ENCODE measurements at places on chromosomes 2 and 18.

- DNase-seq, result no peak
Observed at GRCh38 chr2:47300609-47301276, 102.2 kb upstream of the MSH2 start.

DNA sequence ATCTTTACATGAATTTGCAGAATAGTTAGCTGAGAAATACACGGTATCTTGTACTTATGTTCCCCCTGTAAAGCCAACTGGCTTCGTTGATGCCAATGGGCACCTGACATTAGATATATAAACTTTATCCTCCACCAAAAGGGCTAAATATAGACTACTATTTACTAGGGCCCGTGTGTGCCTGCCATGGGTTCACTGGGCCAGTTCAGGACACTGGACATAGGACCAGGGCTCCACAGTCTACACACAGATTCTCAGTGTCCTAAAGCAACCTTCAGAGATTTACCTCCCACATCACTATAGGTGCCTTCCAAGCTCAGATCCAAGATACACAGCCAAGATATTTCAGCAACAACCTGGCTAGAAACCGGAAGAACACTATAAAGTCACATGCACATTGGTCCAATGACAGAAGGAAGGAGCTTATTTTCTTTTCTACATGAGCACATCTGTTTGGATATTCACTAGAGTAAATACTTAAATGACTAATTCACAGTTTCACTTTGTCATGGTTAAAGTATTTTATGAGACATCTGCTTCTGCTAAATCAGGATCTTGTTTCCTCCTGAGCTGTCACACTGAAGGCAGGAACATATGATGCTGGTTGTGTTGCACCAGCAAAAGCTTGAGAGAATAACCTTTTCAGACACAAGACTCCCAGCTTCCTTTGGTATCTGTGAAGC lies 95.1 kb downstream of the MYO5B start:
- DNase-seq, result no peak

DNA sequence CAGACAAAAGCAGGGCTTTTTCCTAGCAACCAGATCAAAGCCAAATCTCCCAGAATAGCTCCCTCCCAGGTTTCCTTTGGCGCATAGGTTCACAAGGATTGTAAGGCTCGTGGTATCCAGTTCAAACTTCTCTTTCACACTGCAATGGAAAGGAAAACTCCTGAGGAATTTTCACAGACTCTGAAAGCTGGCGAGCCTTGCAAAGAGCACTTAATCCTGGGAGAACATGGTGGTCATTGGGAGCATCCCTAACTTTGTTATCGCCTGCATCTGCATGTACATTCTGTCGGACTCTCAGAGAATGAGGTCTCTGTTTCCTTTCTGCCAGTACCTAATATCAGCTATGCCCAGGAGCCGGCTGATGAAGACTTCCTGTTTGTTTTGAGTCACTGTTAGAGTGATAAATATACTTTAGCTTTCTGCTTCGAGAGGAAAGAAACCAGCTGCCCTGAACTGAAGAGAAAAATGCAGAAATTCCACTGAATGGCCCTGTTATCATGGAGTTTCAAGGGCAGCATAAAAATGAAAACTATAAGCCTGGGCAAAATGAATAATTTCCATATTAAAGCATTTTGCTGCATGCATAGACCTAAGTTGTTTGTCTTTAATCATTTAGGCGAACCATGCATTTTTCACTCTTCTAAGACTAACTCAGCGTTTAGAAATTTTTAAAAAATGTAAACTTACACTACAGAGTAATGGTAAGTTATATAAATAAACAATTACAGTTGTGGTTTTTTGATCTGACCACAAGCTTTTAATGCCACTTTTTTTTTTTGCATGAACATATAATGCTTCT lies 76.4 kb upstream of the ZEB2 start:
- no peak for DNase-seq

GRCh38 chr2:158512323-158512722 lies 55.6 kb downstream of the PKP4 start:
- no peak for DNase-seq

- DNase-seq, result no peak
Observed at GRCh38 chr2:168194784-168195522, 52.4 kb downstream of the STK39 start.

- no peak for DNase-seq
Observed at GRCh38 chr18:11989174-11989573, 7.9 kb downstream of the IMPA2 start.

DNA sequence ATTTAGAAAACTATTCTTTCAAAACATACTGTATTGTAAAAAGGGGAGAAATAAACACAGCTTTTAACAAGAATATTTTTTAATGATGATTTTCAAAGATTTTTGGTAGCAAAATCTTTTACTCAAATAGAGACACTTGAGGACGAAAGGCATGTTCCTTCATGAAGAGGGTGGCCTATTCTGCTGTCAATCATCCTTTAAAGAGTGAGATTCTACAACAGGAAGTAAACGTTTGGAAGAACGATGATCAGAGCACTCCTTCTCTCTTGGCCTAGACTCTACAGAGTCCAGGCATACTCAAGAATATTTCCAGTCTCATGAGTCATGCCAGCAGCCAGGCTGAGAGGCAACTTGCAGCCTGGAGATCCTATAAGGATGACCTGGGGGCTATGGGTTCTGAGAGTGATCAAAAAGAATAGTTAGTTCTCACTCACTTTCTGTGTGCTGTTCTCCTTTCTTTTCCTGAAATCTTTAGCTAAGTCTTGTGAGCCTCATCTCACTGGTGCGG lies 62.4 kb upstream of the TCF4 start:
- no peak for DNase-seq

DNA sequence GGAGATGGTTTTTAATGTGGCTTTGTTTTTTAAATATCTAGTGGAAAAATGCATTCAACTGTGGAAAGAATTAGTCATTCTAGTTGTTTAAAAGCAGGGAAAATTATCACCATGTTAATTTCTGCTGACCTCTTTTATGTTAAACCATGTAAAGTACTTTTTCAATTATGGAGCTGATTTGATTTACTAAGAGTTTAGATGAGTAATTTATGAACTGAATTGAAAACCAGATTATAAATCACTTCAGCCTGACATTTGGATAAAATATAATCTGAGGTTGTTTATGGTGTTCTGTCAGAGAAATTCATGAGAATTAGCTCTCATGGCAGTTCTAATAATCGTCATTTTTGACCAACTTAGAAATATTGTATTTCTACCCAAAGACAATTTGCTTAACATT lies 11.6 kb downstream of the ITGA4 start:
- DNase-seq, result no peak

DNA sequence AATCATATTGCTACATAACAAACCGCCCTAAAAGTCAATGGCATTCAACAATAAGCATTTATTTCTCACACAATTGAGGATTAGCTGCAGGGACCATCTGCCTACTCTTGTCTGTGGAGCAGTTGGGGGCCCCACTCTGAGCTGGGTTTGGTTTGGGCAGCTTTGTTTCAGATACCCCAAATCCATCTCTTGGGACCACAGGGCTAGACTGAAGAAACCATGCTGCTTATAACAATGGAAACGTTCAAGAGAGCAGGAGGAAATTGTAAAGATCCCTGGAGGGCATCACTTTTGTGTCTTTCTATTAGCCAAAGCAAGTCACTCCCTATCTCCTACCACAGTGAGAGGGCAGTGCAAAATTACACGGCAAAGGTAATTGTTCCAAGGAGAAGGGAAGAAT lies 146.5 kb upstream of the MGAT5 start:
- no peak for DNase-seq

DNA sequence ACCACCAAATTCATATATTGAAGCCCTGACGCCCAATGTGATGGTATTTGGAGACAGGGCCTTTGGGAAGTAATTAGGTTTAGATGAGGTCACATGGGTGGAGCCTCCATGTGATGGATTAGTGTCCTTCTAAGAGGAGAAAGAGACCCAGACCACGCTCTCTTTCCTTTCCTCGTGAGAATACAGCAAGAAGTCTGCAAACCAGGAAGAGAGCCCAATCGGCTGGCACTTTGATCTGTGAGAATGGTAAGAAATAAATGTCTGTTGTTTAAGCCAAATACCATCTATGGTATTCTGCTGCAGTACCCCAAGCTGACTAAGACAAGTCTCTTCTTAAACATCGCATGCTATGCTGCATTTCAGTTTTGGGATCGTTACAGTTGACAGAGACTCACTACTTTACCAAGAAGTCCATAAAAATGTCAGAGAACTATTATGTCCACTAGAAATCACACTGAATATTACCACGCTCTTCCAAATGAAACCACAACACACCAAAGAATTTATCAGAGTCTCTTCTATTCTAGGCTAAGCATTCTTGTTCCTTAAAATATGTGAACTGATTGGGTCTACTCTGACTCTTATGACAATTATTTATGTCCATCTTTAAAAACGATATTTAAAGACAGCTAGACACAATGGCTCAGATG lies 48.5 kb downstream of the LPIN2 start:
- DNase-seq, result no peak

DNA sequence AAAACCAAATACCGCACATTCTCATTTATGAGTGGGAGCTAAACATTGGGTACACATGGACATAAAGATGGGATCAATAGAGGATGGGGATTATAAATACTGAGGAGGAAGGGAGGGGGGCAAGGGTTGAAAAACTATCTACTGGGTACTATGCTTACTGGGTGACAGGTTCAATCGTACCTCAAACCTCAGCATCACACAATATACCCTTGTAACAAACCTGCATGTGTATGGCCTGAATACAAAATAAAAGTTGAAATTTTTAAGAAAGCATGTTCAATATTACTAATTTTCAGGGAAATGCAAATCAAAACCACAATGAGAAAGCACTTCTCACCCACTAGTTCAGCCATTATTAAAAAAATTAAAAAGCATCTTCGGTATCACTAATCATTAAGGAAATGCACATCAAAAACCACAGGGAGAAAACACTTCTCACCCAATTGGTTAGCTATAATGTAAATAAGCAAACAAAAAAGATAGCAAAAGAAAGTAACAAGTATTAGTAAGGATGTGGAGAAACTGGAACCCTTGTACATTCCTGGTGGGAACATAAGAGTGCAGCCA lies 99.3 kb upstream of the STON1 start:
- no peak for DNase-seq

Data from NCI-H1417 treated with DMSO at 0.1 percent for 48 hours (cell line).